CD8-positive, alpha-beta T cell (primary cell): ENCODE measurements at places on chromosomes 7 and 10.

- peak; percentile 77 for DNase-seq
These were observed 63.5 kb downstream of the CAMK1D start for GRCh38 chr10:12412666-12413368.

GRCh38 chr7:142711746-142712616 is 37.3 kb upstream of the PRSS1 start:
- DNase-seq: peak; percentile 74

DNA sequence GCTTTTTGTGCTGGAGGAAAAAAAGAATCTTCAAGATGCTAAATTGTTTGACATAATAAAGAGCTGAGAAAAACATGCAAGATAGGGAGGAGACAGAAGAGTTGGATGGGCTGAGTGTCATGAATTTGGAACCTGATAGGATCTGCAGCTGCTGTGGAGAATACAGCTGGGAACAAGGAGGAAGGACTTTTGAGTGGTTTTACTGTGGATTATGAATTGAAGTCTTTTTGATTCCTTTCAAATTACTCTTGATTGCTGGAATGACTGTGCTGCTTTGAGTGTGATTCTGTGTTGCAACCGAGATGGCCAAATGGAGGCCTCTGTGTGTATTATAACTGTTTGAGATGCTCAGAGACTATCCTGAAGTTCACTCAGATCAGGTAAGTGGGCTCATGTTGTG is 4.0 kb downstream of the EFCAB10 start:
- no peak for DNase-seq

GRCh38 chr10:5965266-5965665 is 12.1 kb downstream of the IL15RA start:
- DNase-seq: no peak

DNA sequence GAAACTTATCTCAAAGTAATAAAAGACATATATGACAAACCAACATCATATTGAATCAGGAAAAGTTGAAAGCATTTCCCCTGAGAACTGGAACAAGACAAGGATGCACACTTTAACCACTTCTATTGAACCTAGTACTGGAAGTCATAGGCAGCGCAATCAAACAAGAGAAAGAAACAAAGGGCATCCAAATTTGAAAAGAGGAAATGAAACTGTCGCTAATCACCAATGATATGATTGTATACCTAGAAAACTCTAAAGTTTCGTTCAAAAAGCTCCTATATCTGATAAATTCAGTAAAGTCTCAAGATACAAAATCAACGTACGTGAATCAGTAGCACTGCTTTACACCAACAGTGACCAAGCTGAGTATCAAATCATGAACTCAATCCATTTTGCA is 137.7 kb upstream of the TEX47 start:
- DNase-seq: no peak

DNA sequence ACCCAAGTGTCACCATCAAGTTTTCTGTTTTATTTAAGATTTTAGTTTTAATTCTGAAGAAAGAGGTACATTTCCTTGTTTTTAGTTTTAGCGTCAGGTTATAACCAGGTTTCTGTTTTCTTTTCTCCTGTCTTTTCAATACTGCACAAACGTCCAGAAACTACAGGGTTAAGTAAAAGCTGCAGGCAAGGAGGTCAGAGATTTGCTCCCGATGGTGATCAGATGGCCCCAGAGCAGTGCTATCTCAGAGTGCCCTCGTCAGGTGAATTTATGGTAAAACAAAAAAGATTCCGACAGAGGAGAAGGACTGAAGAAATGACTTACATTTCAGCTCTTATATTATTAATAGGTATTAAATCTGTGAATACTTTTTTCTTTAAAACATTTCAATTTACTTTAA is 128.2 kb downstream of the STRA8 start:
- no peak for DNase-seq

GRCh38 chr7:136911344-136911743 is 42.9 kb downstream of the CHRM2 start:
- DNase-seq: no peak

- no peak for DNase-seq
These were observed 136.9 kb upstream of the ASAH2 start for GRCh38 chr10:50388181-50388580.

DNA sequence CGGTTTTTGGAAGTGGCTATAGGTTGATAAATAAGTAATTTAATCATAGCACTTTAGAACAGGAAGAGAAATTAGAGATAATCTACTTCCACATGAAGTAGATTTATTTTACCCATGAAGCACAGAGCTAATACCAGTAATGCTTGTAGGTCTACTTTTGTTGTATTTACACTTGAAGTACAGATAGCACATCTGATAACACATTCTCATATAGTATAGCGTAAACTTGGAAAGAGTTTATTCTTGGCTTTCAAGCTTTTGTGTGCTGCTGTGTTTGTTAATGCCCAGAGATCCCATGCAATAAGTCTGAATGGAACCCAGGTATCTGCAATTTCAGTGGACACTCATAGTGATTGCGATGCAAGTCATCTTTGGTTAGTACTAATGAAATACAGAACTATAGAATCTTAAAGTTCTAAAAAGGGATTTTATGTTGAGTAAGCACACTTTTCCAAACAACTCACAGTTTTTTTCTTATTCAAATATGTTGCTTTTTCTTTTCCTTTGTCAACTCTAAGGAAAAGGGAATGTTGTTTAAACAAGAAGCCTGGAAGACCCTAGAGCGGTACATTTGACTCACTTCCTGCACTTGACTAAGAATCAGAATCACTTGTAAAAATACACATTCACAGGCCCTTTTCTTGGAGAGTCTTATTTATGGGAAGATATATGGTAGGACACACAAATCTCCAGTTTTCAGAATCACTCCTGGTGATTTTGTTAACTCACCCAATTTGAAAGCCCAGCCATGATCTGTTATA is 105.8 kb downstream of the GNAI1 start:
- DNase-seq: no peak

DNA sequence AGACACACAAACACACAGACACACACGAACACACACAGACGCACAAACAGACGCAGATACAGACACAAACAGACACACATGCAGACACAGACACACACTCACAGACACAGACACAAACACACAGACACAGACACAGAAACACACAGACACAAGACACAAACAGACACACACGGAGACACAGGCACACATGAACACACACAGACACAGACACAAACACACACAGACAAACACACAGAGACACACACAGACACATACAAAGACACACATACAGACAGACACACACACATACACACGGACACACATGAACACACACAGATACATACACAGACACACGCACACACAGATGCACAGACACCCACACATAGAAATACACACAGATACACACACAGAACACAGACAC is 434.9 kb downstream of the DNAJB6 start:
- DNase-seq: no peak

- peak; percentile 85 for DNase-seq
These were observed 102.7 kb downstream of the FAM53B start for GRCh38 chr10:124641282-124642087.

DNA sequence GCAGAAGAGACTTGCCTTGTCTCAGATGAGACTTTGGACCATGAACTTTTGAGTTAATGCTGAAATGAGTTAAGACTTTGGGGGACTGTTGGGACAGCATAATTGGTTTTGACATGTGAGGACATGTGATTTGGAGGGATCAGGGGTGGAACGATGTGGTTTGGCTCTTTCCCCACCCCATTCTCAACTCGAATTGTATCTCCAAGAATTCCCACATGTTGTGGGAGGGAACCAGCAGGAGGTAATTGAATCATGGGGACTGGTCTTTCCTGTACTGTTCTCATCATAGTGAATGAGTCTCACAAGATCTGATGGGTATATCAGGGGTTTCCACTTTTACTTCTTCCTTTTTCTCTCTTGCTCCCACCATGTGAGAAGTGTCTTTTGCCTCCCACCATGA is 229.7 kb upstream of the KCND2 start:
- DNase-seq: no peak

DNA sequence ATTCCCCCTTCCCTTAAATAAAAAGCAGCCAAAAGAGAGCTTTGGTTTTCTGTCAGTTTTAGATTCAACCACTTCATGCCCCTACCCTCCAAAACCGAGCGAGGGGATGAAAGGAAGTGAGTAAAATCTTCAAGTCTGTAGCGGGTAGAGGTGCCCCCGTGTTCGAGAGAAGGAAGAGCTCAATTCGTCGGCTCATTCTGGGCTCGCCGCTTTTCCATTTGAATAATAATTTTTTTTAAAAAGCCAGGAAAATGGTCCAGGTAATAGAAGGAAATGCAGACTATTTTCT is 436.2 kb upstream of the GALNT17 start:
- DNase-seq: no peak

- DNase-seq: no peak
These were observed 22.2 kb downstream of the FZD1 start for GRCh38 chr7:91286432-91286831.

DNA sequence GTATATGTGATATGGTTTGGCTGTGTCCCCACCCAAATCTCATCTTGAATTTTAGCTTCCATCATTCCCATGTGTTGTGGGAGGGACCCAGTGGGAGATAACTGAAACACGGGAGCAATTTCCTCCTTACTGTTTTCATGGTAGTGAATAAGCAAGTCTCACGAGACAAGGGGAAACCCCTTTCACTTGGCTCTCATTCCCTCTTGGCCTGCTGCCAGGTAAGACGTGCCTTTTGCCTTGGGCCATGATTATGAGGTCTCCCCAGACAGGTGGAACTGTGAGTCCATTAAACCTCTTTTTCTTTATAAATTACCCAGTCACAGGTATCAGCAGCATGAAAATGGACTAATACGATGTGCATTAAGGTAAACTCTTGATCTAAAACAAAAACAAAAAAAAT is 357.1 kb upstream of the AOAH start:
- DNase-seq: no peak

DNA sequence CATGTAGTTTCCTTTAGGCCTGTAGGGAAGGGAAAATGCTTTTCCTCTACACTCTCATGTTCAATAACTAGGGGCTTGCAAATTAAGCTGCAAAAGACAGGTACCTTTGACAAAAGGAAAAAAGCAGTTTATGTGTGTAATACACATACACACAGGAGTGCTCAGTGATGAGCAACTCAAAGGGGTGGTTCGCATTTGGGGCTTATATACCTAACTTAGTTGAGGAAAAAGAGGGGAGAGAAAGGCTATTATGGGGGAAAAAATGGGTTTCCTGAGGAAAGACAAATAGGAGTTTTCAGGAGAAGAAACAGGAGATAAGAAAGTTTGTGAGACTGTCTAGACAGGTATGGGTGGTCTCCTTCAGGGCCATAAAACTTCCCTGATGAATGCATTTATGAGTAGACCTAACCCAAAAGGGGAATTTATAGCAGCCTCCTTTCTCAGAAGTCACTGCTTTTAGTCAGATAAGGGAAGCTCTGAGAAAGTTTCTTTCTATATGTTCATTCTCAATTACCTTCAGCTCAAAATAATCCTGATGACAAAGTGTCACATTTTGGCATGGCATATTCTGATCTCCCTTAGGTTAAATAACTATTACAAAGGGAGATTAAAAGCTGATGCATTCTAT is 55.2 kb upstream of the EZH2 start:
- no peak for DNase-seq

DNA sequence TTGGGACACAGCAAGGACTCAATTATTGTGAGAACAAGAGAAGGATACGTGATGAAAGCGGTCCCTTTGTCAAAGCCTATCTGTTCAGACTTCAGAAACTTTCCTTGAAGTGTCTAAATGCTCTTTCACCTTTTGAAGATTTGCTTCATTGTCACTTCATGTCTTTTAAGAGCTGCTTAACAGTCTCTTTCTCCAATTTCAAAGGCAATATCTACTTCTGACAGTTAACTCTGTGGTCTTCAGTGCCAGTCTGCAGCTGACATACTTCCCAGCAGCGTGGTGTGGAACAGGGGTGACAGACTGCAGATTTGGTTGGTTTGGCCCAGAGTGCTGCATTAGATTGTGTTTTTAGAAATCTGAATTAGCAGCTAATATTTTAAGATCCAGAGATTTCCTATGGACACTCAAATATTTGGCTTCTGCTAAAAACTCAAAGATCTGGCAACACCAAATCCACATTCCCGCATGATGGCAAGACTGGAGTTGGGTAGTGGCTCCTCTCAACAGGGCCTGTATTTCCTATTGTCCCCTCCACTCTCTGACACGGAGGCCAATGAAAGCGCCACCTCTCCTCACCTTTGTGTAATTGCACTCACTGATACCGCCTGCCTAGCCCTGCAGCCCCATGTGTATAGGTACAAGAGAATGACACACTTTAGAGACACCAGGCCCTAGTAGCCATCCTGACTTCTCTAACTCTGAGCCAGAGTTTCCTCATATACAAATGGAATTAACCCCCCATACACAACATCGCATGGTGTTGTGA is 11.5 kb downstream of the SCRN1 start:
- no peak for DNase-seq

GRCh38 chr10:78952030-78952429 is 116.7 kb upstream of the ZMIZ1 start:
- DNase-seq: no peak

DNA sequence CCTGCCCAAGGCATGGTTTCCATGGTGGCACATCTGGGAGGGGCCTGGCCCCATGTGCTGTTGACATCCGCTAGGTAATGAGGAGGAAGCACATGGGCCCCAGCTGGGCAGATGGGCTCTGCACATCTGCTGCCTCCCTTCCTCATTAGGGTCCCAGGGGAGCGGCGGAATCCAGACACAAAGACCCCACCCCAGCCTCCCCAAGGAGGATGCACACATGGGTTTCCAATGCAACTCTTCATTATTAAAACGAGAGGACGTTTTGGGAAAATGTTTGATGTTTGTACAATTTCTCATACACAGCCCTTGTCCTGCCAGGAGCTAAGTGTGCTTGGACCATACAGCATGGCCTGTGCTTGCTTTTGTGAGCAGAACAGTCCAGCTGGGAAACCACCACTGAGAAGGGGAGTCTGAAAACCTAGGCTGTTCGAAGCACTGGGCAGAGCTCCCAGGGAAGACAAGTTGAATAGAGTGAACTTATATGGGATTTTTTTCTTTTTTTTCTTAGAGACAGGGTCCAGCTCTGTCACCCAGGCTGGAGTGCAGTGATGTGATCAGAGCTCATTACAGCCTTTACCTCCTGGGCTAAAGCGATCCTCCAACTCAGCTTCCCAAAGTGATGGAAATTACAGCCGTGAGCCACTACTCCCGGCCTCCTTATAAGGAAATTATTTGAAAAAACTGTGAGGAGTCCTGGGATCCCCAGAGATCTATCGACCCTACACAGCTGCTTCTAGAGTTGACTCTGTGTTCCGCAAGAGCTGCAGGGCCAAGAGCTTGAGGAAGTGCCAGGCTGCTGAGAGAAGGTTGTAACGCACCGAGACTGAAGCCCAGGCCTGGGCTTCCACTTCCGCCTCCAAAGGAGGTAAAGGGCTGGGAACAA is 23.4 kb downstream of the FAM107B start:
- no peak for DNase-seq

DNA sequence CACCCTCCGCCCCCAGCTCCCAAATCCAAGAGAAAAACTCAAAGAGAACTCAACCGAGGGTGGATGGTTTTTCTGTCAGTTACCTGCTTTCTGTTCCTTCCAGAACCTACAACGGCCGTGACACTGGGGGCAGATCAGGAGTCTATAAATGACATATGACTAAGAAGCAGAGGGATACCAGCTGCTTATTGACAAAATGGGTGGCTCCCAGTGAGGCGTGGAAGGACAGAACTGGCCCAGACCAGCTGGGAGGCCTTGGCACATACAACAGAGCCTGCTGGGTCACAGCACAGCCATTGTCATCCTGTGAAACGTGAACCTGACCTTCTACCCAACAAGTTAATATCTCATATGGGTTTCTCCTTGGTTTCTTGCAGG is 84.3 kb upstream of the ADRB1 start:
- DNase-seq: no peak

GRCh38 chr7:121032645-121033460 is 44.3 kb downstream of the CPED1 start:
- DNase-seq: no peak

- DNase-seq: no peak
These were observed 56.6 kb upstream of the BET1 start for GRCh38 chr7:94060752-94061151.

GRCh38 chr7:79459381-79459780 is 5.9 kb upstream of the MAGI2 start:
- no peak for DNase-seq
